Immature natural killer cell (primary cell): ENCODE measurements at places on chromosomes 11 and 22. TPM values are rescaled to one million over a fixed set of nuclear protein-coding genes. Genes with fewer than 3 reads are reported as not detected.

Gene UBQLN3
- polyA plus RNA-seq = not detected

Gene XNDC1N
- 4.0 TPM for polyA plus RNA-seq

DNA sequence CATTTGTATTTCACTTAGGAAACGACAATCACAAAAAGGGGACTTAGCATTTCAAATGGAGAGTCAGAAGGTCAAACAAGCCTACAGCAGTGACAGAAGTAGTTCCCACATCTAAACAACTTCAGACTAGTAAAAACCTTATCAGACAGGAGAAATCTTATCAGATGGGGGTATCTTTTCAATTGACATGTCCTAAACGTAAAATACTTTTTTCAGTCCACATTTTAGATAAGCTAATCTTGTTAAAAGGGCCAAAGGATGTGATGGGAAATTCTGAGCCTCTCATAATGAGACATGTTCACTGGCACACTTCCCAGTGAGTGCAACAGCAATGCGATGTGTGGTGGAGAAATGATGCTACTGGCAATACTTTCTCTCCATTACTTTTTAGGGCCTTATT lies 2.4 kb downstream of the MAPK1 start:
- peak overlapping the region; percentile 57 for H3K27ac ChIP-seq
- peaks cover 20% of the 10 kb centered on the region for H3K27me3 ChIP-seq

- H3K4me3 ChIP-seq = no peak overlapping the region
- H3K27me3 ChIP-seq = peaks cover 12% of the 10 kb centered on the region
- H3K36me3 ChIP-seq = no peaks in the 10 kb centered on the region
- no peak overlapping the region for H3K27ac ChIP-seq
Measured at GRCh38 chr11:1559111-1559951, 12.7 kb downstream of the DUSP8 start.

DNA sequence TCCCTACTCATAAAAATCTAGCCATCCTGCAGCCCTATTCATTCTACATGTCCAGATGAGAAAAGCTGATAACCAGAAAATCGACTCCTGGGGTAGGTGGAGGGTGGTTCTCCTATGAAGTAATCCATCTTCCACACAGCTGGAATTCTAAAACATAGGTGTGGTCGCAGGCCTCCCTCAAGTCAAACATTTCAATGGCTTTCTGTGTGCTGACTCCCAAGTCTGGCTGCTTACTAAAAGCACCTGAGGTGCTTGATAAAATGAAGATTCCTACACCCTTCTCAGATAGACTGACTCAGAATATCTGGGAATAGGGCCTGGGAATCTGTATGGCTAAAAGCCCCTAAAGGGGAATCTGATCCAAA lies 26.1 kb downstream of the IRAG1 start:
- H3K36me3 ChIP-seq = no peaks in the 10 kb centered on the region
- DNase-seq = no peak
- no peaks in the 10 kb centered on the region for H3K27me3 ChIP-seq
- H3K27ac ChIP-seq = no peak overlapping the region
- no peak overlapping the region for H3K4me3 ChIP-seq

DNA sequence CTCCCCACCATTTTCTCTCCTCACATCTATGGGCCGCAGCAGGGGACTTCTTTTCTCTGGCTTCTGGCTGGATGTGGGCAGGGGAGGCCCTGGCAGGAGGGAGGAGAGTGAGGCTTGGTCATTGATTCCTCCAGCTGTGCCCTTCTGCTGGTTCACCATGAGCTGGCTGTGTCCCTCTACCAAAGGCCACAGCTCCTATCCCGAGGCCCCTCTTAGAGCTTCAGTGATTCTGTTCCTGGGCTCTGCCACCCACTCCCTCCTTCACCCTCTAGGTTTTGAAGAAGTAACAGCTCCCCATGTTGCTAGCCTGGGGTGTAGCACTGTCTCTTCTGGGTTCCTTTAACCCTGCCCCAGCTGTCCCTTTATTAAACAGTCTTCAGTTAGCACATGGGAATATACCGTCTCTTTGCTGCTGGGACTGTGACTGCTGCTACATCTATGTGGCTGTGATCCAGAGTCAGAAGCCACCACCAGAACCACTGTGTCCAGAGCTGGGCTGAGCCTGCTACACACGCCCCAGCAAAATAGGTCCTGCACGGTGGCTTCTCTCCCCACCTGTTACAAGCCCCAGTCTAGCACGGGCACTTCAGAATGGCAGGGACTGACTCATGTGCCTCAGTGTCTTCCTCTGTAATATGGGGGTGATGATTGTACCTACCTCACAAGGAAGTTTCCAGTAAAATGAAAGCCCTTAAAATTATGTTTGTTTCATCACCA lies 578 bp upstream of the PARVG start:
- peaks cover 35% of the 10 kb centered on the region for H3K4me1 ChIP-seq
- H3K4me3 ChIP-seq = peak overlapping the region; percentile 82
- H3K27me3 ChIP-seq = no peaks in the 10 kb centered on the region
- peak overlapping the region; percentile 99 for H3K27ac ChIP-seq

DNA sequence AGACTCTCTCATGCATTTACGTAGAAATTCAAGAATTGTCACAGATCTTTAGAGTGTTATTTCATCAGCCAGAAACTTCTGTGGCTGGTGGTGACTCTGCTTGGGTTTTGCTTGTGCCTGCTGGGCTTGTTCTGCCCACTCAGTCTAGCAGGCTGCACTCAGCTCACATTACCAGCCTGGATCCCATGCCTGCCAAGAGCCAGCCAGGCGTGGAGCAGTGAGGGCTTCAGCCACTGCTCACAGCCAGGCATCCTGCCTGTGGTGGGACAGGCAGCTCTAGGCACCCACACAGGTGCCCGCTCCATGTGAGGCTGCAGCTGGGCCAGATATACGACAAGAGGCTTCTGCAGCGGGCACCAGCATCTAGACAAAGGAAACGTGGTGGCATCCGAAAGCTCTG lies 1213.3 kb upstream of the RAG2 start:
- H3K27ac ChIP-seq = no peak overlapping the region
- H3K36me3 ChIP-seq = no peaks in the 10 kb centered on the region
- no peaks in the 10 kb centered on the region for H3K27me3 ChIP-seq

GRCh38 chr11:121214861-121215260 lies 77.7 kb upstream of the SC5D start:
- no peak overlapping the region for H3K4me3 ChIP-seq
- no peaks in the 10 kb centered on the region for H3K36me3 ChIP-seq
- peaks cover 4% of the 10 kb centered on the region for H3K27me3 ChIP-seq
- H3K27ac ChIP-seq = no peak overlapping the region
- H3K4me1 ChIP-seq = no peaks in the 10 kb centered on the region

- H3K27ac ChIP-seq = no peak overlapping the region
- no peaks in the 10 kb centered on the region for H3K36me3 ChIP-seq
- no peak for DNase-seq
- no peaks in the 10 kb centered on the region for H3K4me1 ChIP-seq
- no peaks in the 10 kb centered on the region for H3K27me3 ChIP-seq
Measured at GRCh38 chr11:9187616-9188015, 77.5 kb downstream of the DENND5A start.
